ENCODE measurements at places on chromosomes 4 and X.

- no peak for DNase-seq
Observed at GRCh38 chrX:126701380-126701779, 118.1 kb upstream of the PRR32 start.

GRCh38 chr4:89836031-89836745, 773 bp downstream of the SNCA start:
- DNase-seq, result no peak

DNA sequence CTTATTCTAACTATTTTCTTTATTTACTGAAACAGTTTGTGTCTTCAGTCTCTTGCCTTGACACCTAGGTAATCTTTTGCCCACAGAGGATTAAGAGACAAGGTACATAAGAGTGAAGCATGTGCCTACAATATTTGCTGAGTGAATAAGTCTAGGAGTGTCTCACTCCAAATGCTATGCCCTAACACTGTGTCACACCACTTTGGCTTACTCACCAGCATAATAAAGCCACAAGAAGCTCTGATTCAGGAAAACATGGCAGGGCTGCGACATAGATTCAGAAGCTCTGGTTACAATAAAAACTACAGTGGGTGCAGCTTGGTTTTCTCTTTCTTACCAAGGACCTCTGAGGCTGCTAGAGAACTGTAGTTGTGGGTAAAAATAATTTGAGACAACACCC, 127.1 kb downstream of the RBM46 start:
- DNase-seq, result no peak

GRCh38 chr4:3283916-3284315, 8.9 kb upstream of the RGS12 start:
- peak; percentile 67 for DNase-seq

DNA sequence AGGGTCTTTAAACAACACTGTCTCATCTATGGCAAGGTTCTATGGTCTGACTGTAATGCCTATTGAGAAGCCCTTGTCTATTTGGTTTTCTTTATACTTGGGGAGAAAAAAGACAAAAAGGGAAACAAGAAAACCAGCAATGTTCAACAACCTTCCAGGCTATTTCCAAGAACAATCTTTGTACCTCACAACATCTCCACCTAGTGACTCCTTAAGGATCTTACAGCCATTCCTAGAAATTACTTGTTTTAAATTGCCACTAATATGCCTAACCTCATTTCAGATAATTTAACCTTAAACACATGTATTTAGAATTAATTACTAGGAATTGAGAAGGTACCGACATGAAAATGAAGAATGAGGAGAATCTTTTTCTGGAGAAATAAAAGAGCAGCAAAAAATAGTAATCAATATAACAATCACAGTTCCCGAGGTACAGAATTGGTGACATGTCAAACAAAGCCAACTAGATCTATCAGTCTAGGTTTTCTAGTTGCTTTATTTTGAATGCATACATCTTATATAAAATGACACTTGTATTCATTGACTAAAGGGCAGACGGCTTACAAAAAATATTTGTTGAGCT, 1.6 kb upstream of the RBM46 start:
- no peak for DNase-seq

DNA sequence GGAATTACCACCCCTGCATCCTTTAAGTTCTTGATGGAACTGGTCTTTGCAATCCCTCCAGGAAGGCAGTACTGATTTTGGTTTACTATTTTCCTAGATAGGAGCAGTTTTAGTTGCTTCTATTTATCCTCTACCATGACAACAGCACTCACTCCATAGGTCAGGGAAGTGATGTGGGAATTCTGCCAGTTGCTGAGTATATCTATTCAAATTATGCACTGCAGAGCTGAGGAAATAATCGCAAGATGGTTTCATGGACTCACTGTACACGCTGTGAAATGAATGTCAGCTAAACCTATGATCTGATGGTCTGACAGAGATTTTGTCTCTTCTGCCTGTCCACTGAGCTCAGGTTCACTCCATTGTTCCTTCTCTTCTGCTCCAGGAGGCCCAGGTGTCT, 135.8 kb downstream of the FAAH2 start:
- no peak for DNase-seq

- DNase-seq, result no peak
Observed at GRCh38 chrX:81174286-81174685, 27.4 kb downstream of the HMGN5 start.

DNA sequence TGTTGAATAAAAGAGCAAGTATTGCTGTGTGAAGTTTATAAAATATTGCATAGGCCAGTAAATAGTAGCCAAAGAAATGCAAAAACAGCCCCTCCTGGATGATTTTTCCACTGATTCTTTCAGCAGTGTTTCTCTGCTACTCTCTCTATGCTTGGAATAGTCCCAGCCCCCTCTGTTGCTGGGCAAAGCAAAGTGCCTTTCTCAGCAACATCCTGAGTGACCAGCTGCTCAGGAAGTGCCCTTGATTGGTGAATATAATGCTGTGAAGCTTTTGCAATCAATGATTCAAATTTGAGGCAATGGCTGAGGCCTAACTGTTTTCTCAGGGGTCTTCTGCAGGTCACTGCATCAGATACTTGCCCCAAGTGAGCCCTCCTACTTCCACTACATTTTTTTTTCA, 656.7 kb downstream of the ZNF674 start:
- no peak for DNase-seq

DNA sequence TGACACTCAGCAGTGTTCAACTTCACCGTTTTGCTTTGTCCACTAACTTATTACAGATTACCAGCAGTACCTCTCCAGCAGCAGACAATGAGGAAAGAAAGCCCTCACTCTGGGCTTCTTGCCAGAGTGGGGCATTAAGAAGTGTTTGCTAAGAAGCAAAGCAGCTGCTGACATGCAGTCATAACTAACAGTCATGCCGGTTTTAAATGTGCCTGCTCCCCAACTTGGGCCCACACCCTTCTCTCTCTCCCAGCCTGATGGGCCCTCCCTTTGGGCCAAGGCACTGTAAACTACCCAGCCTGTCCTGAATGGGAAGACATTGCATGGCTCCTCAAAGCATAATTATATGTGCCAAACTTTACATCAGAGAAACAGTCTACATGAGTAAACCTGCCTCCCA, 54.6 kb upstream of the HHIP start:
- no peak for DNase-seq

DNA sequence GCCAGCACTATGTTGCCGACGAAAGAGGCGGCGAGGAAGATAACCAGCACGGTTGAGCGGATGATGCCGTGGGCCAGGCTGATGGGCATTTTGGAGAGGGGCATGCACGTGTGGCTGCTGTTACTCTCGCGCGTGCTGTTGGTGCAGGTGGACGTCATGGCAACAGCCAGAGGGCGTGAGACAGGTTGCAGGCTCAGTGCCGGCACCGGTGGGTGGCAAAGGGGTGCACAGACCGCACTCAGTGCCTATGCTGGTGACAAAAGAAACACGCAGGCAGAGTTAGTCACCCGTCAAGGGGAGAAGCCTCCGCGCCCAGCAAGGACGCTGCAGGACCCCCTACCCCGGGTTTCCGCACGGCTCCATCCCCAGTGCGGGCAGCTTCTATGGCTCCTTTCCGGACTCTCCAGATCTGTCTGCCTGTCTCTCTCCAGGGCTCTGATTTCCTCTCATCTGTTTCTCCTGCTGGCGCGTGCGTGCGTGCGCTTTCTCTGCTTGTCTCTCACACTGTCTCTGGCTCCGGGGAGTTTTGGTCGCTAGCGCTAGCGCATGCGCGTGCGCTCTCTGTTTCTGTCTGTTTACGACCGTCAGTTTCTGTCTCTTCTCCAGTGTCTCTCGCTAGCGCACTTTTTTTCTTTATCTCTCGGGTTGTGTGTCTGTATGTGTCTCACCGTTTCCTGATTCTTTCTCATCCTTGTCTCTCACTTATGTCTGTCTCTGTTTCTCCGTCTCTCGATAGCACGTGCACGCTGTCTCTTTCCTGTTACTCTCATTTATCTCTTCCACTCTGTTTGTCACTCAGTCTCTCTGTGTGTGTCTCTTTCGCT, 2.1 kb downstream of the GPR101 start:
- DNase-seq, result no peak

- no peak for DNase-seq
Observed at GRCh38 chr4:131595140-131595539, 1554.0 kb upstream of the PCDH10 start.

- DNase-seq, result no peak
Observed at GRCh38 chr4:89625599-89626293, 211.2 kb downstream of the SNCA start.

DNA sequence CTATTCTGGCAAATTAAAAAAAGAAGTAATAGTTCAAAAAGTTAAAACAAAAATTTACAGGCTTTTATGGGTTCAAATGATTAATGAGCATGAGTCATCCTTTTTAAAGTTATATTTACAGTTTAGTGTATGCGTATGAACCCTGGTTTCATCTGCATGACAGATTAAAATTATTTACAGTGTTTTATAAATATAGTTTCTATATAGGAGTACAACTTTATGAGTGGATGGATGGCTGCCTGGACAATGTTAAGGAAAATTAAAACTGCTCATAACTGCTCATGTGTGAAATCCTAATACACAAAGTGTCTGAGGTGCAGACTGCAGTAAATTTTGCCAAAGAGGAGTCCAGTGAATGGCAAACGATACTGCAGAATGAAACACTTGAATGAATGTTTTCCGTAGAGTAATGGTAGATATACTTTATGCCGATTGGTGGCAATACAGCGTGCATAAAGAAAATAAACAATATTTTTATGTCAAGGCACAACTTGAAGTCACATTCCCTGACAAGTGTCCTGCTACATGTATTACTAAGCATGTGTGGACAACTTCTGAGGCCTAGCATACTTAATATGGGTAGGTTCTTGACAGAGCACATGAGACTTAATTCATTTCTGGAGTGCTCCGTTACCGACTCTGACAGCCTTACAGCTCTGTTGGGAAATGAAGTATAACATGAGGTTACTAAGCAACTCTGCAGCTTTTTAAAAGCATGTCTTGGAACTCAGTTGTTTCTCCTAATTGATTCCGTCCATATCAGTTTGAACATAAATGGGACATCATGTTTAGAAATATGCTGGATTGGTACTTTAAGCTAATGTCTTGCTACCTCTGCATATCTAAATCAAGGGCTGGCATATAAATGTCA, 985.6 kb upstream of the PCDH7 start:
- no peak for DNase-seq
